ENCODE measurements at places on chromosomes 1 and 21. TPM values are rescaled to one million over a fixed set of nuclear protein-coding genes. Genes with fewer than 3 reads are reported as not detected.

DNA sequence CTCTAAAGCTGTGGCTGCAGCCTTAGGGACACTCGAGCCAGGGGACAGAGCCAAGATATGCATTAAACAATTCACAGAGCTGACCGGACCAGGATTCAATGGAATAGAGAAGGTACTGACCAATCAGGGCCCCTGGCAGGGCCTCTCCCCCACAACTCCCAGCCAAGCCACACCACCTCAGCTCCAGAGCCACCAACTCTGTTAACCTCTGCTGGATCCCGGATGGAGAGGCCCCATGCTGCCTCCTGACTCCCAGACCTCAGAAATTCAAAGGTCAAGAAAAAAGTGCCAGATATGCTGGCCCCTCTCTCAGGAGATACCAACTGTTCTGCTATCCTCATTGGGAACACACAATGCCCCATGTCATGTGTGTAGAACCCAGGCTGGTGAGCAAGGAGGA is 62.1 kb downstream of the CD46 start:
- no peak for DNase-seq

DNA sequence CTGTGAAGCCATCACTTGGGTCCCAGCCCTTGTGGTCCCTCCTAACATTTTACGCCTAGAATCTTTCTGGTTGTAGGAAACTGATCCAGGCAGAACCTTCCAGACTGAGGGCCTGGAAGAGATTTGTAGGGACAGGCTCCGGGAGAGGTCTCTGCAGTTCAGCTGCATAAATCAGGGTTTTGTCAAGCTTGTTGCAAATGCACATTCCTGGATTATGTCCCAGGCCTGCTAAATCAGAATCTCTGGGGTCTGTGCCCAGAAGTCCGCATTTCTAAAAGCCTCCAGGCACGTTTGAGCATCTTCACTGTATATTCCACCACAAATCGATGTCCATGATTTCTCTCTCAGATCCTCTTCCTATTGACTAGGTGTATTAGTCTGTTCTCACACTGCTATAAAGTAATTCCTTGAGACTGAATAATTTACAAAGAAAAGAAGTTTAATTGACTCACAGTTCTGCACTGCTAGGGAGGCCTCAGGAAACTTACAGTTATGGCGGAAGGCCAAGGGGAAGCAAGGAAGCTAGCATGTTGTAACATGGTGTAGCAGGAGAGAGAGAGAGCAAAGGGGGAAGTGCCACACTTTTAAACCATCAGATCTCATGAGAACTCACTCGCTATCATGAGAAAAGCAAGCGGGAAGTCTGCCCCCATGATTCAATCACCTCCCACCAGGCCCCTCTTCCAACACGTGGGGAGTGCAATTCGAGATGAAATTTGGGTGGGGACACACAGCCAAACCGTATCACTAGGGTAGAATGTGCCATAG is 1.2 kb upstream of the FHAD1 start:
- no peak for DNase-seq

DNA sequence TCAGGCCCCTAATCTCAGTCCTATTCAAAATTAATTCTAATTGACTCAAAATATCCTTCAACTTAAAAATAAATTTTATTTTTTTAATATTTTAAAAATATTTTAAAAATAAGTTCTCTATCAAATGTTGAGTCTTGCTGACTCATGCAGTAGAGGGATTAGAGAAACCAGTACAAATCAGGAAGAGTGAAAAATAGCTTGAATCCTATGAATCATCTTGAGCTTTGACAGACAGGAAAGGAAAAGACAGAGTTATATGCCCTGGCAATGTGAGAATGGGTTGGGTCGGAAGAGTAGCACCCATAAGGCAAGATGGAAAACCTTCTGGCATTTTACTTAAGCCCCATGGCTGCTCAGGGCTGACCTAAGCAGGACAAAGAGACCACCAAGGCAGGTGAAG is 346.6 kb upstream of the RUNX1 start:
- DNase-seq: peak; percentile 83

- DNase-seq: peak; percentile 95
Measured at GRCh38 chr21:42097860-42098454, 26.8 kb downstream of the UMODL1 start.

DNA sequence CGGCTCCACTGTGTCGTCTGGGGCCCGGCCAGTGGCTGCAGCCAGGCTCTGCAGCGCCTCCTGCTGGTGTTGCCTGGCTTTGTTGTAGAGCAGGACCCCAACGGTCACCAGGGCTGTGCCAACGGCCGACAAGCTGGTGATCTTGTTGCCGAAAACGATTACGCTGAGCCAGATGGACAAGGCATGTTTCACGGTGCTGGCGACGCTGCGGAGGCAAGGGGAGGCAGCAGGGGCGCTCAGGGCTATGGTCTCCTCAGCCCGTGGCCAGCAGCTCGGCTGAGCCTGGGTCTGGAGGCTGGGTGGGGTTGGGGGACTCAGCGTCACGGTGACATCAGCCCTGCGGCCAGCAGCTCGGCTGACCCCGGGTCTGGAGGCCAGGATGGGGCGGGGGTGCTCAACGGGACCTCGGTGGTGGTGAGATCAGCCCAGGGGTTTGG is 7.0 kb upstream of the CDK11B start:
- DNase-seq: no peak

DNA sequence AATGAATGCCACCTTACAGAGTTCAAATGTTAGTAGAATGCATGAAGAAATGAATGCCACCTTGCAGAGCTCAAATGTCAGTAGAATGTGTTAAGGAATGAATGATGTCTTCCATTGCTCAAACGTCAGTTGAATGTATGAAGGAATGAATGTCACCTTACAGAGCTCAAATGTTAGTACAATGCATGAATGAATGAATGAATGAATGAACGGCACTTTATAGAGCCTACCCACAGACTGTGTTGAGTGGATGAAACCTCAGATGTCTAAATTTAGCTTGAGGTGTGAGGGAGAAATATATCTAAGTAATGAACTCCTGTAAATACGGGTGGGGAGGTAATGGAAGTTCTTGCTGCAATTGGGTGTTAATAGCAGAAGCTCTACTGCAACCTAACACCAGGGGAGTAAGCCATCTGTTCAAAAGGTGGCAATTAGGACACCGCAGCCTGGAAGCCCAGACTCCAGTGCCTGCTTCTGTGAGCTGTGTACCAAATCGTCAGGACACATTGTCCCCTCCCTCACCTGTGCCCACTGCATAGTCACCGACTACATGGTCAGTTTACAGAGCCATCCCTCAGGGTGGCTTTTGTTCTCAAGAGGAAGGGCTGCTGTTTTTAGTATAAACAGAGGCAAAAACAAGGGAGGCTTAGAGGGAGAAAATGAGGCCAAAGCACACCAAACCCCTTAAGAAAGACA is 26.7 kb downstream of the SUSD4 start:
- no peak for DNase-seq

GRCh38 chr1:27058966-27059669 is 46.5 kb upstream of the TENT5B start:
- no peak for DNase-seq

DNA sequence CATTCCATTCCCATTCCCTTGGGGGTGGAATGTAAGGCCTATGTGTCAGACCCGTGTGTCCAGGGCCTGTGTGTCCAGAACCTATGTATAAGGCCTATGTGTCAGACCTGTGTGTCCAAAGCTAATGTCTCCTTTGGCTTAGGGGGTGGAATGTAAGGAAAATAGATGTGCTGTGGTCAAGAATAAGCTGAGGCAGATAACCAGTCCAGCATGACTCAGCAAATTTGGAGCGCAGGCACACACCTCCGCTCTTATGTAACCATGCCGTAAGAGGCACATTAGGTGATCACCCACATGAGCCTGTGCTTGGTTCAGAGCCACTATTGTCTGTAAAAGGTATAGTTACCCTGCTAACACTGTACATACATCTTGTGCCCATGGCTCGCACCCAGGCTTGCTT is 150.8 kb upstream of the SGIP1 start:
- peak; percentile 13 for DNase-seq

DNA sequence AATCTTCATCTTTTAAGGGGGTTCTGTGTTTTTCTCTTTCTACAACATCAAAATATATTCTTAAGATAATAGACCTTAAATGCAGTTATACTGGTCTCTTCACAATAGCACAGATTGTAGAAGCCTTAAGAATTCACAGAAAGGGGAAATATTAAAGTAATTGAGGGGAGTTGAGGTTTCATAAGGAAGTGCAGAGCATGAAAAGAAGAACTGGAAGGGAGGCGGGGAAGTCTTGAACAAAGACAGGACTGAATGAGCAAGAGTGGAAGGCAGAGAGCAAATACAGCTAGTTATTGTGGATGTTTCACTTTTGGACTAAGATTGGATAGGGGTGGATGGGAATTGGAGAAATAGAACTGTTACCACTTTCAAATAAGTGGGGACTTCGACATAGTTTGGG is 67.7 kb downstream of the PTGER3 start:
- DNase-seq: no peak

DNA sequence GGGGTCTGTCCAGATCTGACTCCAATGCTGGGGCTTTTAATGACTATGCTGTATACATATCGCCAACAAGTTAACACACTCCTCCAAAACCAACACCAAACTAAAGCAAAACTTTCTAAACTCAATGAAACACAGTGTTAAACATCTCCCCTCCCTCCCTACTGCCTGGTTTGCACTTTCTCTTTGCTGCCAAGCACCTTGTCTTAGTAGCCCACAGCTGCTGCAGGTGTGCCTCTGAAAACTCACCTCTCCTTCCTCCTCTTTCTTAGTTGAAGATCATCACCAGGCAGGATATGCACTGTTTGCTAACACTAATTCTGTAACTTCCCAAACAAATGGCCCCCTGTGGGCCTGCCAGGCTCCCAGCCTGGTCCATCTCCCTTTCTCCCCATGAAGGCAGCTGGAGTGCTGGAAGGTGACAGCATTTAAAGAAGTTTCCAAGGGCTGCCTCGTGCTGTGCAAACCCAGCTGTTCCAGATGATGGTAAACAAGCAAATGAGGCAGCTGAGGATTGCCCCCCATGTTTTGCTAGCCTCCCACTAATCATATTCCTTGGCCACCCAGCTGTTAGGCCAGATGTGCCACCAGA is 213.7 kb downstream of the ASTN1 start:
- DNase-seq: no peak

DNA sequence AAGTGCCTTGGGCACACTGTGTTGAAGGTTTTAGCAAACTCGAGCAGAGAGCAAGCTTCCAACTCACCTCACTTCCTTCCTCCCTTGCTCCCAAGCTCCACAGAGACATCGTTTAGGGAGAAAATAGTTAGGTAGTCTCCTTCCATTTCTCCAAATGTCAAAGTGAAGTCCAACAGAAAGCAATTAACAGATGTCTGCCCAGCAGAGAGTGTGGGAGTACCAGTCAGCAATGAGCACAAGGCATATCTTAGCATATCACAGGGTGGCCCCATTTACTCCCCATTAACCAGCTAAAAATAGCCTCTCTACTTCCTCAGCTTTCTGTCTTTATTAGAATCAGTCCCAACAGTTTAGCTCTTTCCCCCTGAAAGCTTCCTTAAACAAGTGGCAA is 334.2 kb upstream of the CAMK1G start:
- no peak for DNase-seq

DNA sequence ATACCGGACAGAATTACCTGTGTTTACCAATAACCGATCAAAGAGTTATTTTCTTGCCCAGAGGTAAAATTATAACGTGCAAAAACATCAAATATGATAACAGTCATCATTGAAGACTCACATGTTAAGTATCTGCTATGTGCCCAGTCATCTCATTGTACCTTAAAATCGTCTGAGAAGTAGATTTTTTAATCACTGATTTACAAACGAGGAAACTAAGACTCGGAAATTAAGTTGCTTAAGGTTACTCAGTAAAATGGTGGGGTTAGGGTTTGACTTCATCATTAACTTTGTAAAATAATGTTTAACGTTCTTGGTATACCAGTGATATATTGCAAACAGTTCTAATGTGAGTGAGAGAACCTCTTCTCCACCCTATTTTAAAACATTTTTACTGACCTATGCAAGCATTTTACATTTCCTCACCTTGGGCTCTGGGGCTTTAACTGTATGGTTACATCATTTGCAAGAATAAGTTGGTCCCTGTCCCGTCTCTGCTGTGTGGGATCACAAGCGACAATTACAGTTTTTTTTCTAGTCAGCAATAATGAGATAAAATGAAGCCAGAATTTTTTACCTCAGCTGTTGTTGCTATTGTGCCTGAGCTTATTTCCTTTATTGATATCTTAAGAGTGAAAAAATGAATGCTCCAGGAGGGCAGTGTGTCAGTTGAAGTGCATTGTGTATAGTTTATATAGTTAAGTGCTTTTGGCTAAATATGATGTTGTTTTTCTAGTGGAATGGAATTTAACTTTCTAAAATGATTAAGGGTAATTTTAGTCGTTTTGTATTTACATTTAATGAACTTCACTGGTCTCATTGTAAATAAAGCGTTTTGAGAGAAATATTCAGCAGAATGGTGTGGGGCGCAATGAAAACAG is 2.7 kb downstream of the RPRD2 start:
- DNase-seq: peak; percentile 3

Gene WDR4
- total RNA-seq: 19.6 TPM

Gene KRTAP11-1
- total RNA-seq: not detected

All from LHCN-M2 (cell line).